Effector CD4-positive, alpha-beta T cell (primary cell): ENCODE measurements at places on chromosomes 6 and 20.

DNA sequence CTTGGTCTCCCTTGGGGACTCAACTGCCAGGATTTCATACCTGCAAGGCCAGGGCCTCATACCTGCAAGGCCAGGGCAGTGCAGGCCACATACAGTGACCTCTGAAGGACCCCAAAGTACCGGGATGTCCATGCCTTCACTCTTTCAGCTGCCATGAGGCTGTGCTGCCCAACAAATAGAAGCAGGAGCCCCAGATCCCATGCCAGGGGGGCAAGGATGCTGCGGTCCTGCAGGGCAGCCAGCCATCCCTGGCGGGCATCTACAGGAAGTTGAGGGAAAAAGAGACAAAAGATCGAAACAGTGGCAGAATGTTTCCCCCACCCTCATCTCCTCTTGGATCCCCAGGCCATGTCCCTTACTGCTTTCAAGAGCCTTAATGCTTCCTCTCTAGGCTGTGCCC, 799 bp downstream of the NRM start:
- DNase-seq: no peak

DNA sequence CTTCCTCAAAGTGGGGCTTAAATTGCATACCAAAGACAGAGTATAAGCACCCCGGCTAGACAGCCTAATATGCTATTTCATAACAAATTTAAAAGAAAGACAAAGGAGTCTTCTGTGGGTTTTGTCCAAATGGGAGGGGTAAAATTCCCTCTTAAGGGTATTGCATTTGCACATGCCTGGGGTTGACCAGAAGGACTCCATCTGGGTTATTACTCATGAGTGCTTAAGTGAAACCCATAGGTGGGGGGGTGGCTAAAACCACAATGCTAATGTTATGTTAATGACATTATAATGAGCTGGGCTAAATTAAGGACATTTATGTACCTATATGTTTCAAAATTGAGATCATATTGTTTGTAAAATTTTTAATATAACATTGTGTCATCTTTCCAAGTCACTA, 15.0 kb downstream of the IMPG1 start:
- DNase-seq: no peak

GRCh38 chr6:105431226-105431625, 28.3 kb upstream of the PREP start:
- peak; percentile 12 for DNase-seq

- DNase-seq: no peak
Observed at GRCh38 chr20:1627200-1627550, 7.4 kb upstream of the SIRPB1 start.

DNA sequence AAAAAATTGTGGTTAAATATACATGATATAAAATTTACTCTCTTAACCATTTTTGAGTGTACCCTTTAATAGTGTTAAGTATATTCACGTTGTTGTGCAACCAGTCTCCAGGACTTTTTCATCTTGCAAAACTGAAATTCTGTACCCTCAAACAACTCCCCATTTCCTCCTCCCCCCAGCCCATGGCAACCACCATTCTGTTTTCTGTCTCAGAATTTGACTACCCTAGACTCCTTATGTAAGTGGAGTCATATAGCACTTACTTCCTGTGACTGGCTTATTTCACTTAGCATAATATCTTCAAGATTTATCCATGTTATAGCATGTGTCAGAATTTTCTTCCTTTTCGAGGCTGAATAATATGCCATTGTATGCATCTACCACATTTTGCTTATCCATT, 5.1 kb downstream of the VPS16 start:
- no peak for DNase-seq

DNA sequence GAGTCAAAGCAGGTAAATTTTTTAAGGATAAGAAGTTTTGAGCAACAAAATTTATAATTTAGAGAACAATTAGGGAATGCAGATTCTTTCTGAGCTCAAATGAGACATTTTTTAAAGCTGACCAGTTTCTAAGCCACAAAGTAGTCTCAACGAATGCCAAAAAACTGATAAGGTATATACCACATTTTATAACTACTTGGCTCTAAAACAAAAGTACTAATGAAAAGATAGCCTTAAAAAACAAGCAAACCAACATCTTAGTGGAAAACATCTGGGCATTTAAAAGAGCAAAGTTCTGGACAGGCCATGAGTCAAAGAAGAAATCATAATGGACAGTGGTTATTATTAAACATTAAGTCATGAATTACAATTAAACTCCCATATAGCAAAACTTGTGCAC, 23.2 kb upstream of the RNF146 start:
- no peak for DNase-seq

DNA sequence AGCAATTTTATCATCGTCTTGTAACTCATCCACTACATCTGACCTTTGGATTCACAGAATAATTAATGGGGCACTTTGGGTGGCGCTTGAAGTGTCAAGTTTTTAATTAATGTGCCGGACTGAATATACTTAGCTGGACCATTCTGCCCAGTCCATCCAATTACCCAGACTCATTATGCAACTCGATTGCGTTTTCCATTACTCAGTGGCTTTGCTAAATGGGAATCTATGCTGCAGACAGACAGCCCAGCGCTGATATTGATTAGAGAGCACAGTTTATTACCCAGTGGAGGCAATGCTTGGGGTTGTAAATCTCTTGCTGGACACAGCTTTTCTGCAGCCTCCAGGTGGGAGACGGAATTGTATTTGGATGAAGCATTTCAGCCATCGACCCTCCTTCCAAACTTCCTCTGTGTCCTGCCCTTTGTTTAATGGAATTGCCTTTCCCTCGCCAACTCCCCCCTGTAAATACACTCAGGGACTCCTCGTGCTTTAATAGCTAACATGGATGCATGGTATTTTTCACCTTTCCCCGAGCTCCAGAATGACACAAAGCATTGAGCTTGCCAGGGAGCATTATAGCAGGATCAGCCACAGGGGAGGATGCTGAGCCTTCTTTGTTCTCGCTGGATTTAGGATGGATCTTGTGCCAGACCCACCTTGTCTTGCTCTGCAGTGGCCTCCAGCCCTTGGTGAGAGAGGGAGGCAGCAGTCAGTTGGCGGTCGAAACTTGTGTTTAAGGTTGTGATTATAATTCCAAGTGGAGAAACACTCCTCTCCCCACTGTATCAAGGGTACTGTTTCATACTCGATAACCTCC, 59.7 kb downstream of the EDN3 start:
- DNase-seq: no peak

- DNase-seq: no peak
Observed at GRCh38 chr20:21520702-21521595, 7.1 kb upstream of the NKX2-2 start.

DNA sequence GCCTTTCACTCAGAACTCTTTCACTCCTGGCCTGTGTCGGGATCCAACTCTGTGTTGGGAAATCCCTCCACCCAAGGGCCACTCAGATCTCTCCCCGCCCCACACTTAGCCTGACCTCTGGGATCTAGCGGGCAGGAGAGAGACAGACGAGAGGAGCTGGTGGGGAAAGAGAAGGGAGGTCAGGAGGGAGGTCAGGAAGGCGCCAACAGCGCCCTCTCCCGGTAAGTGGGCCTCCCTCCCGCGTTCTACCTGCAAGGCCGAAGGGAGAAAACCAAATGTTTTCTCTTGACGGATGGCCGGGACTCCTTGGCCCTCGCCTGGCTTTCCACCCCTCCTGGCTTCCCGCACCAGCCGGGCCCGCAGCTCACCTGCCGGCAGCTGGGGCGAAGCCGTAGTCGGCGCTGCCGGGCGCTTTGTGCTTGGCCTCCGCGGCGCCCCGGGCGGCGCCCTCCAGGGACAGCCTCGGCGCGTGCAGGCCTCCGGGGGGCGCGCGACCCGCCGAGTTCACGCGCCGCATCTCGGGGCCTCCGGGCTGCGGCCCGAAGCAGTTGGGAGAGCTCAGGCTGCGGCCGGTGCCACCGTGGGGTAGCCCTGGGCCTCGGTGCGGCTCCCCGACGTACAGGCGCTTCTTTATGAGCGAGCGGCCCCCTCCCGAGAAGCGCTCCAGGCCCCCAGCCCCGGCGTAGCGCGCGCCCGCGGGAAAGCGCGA, 38.2 kb downstream of the C6orf132 start:
- peak; percentile 46 for DNase-seq

GRCh38 chr6:11536795-11537194, 754 bp upstream of the TMEM170B start:
- no peak for DNase-seq

- no peak for DNase-seq
Observed at GRCh38 chr20:36847710-36848040, 28.3 kb upstream of the TLDC2 start.

- no peak for DNase-seq
Observed at GRCh38 chr6:37988696-37989095, 169.2 kb downstream of the ZFAND3 start.

GRCh38 chr6:88490908-88491264, 324.7 kb upstream of the CNR1 start:
- DNase-seq: no peak

- DNase-seq: no peak
Observed at GRCh38 chr20:44646641-44647274, 4.7 kb downstream of the ADA start.

GRCh38 chr6:14885498-14885897, 360.4 kb upstream of the JARID2 start:
- DNase-seq: no peak

GRCh38 chr6:112017169-112017568, 36.7 kb upstream of the CCN6 start:
- no peak for DNase-seq

GRCh38 chr20:41118632-41119031, 18.7 kb upstream of the PLCG1 start:
- no peak for DNase-seq

- no peak for DNase-seq
Observed at GRCh38 chr6:118307581-118307980, 240.5 kb upstream of the PLN start.
